ENCODE measurements at places on chromosomes 1 and 21.
A peak's percentile ranks its signal among the peaks of the same experiment; 100 is the strongest.

DNA sequence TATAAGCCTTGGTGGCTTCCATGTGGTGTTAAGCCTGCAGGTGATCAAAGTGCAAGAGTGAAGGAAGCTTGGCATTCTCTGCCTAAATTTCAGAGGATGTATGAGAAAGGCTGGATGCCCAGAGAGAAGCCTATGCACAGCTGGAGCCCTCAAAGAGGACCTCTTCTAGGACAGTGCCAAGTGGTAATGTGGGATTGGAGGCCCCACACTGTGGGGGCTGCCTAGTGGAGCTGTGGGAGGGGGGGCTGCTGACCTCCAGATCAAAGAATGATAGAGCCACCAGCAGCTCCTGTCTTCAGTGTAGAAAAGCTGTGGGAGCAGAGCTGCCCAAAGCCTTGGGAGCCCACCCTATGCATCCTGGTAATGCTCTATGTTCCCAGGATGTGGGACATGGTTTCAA is 1512.7 kb upstream of the TPTE start:
- no peak for DNase-seq

- no peak for DNase-seq
Observed at GRCh38 chr1:118535901-118536300, 350.9 kb upstream of the SPAG17 start.

GRCh38 chr1:174828264-174828663 is 171.5 kb upstream of the CACYBP start:
- no peak for DNase-seq

DNA sequence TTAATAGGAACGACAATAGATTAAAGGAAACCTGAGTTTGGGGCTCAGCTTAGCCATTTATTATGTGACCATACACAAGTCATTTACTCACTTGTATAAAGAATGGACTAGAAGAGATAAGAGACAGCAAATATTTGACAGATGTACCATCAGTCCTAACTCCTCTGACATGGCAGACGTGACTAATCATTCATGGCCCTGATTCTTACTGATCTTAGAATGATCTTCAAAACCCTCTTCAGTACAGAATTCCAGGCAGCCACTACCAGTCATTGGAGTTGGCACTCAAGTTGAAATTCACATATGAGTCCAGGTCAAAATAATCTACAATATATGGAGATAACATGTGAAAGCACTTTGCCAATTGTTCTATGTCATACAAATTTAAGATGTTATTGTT is 21.0 kb upstream of the POU2F1 start:
- DNase-seq: no peak

GRCh38 chr1:162661336-162661735 is 29.1 kb downstream of the DDR2 start:
- no peak for DNase-seq

DNA sequence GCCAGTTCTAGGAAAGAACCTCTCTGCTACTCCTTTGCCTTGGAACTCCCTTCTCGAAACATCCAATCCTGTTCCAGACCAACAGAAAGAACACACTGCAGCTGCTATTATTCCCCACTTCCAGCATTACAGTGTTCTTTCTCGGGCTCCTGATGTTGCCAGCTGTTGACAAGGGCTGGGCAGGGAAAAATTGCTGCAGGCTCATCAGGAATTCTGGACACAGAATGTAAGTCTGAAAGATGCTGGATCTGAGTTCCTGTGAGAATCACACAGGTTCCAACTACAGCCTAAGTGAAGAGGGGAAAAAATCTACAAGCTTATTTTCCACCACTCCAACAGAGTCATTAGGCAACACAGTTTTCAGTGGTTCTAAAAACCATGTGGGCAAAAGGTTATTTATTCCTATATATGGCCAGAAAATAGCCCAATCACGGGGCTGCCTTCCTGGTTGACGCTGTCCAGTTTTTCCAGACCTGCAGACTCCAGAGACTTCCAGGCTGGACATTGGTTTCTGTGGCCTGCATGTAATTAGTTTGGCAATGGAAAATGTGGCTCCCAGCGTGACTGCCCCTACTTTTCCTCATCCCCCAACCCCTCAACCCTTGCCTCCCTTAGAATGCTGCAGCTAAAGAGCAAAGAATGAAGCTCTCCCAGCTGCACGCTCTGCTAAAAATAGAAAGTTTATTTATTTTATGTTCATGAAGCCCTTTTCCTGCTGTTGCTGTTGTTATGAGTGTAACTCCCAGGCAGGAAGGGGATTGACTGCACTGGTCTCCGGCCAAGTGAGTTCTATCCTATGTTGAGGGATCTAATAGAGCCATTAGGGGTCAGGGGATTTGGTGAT is 8.3 kb upstream of the KIAA0040 start:
- no peak for DNase-seq

DNA sequence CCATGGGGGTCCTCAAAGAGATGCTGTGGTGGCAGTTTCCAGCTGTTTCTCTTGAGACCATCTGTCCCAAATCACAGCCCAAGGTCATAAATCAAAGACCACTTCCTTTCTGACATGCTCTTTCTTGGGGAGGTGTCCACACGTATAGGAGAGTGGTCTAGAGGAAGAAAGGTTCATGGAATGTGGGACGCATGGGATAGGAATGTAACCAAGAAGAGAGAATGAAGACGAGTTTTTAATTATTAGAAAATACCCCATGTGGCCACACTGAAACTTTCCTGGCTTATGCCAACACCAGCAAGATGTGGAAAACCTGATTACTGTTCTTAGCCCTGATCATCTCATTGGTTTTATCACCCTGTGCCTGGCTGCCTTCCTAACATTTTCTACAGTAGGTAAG is 124.2 kb upstream of the IFFO2 start:
- no peak for DNase-seq

DNA sequence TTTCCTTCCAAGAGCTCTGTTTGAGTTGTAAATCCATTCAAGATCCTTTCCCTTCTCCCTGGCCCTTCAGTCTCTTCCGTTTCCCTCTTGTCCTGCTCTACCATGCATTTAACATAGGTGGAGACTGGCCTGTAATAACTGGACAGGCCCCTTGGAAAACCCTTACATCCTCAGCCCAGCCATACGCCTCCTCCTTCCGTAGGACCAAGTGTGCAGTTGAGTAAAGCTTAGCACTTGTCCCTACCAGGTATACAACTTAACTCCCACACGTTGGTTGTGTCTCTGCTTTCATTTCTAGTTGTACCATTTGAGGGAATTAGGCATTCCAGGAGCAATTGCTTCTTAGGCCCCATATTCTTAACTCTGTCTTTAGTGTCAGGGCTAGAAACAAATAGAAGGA is 6.4 kb downstream of the MAN1C1 start:
- DNase-seq: no peak

DNA sequence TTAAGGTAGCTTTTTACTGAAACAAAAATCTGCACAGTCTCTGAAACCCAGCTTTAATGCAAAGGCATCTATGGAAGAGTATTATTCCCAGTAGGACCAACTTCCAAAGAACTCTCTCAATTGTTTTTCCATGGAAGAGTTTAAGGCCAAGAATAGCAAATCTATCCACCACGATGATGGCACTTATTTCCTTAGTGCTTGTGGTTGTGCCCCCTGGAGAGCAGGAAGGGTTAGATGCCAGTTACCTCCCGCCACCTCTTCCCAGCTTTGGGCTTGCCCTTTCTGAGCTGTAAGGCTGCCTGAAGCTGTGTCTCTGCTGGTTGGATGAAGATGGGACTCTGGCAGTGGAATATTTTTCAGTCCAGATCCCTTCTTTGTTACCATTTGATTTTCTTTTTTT is 4.8 kb upstream of the ATP1A1 start:
- no peak for DNase-seq

GRCh38 chr1:156746728-156747631 is 4.5 kb downstream of the HDGF start:
- DNase-seq: peak; percentile 68

GRCh38 chr1:1125945-1126344 is 10.1 kb upstream of the C1orf159 start:
- no peak for DNase-seq

GRCh38 chr1:99457381-99458165 is 188.3 kb upstream of the PALMD start:
- DNase-seq: no peak

DNA sequence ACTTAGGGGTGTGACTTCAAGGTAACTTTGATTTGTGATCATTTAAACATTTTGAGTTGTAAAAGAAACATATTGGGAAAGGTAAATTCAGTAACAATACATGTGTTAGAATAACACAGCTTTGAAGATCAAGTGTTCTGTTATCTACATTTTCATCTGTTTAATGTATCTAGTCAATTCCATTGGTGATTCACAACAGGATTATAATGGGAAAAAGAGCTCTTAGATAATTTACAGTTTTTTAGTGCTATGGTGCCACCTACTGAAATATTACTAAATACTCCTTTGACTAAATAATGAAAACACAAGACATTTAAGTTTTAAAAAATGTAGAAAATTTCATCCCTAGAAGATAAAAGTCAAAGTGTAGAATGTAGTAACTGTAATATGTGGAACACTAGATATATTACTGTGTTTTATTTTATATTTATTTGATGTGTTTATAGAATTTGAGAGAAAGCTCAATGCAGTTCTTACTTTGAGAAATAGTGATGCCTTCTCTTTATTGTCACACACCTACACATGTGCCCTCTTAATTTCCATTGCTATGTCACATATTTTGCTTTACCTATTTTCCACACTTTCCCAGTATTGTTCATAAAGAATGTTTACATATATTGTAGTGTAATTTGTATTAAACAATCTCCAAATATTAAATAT is 47.4 kb downstream of the PTPRC start:
- DNase-seq: no peak

DNA sequence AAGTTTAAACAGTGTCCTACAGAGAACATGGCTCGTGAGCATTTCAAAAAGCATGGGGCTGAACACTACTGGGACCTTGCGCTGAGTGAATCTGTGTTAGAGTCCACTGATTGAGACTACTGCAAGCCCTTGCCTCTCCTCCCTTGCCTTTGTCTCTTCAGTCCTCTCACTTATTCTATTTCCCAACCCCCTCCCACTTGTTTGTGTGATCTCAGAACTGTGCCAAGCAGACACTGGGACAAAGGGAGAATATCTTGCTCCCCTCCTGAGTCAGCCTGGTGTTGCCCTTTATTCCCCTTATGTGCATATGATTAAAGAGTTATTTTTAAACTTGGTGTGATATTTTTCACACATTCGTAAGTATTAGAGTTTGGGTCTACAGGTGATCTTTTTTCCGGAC is 11.1 kb upstream of the RPRD2 start:
- no peak for DNase-seq

DNA sequence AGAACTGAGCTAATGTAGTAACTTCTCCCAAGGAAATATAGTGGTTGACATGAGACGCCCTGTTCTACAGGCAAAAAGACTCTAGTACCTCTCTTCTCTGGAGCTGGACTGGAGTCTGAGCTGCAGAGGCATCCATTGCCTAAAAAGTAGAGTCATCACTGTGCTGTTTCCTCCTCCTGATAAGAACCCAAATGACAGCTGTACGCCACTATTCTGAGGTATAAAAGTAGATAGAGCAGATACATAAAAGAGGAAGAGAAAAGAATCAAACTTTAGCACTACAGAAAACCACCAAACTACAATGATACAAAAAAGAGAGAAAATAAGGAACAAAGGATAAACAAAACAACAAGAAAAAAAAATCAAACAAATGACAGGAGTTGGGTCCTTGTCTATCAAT is 1568.8 kb downstream of the PLA2G4A start:
- no peak for DNase-seq

All from activated CD4-positive, alpha-beta T cell treated with anti-CD3 and anti-CD28 coated beads, Interleukin-2, amount 50 U/mL, for 1 hour (primary cell).